ENCODE measurements at places on chromosomes 5 and 9. TPM values are rescaled to one million over a fixed set of nuclear protein-coding genes. Genes with fewer than 3 reads are reported as not detected.

DNA sequence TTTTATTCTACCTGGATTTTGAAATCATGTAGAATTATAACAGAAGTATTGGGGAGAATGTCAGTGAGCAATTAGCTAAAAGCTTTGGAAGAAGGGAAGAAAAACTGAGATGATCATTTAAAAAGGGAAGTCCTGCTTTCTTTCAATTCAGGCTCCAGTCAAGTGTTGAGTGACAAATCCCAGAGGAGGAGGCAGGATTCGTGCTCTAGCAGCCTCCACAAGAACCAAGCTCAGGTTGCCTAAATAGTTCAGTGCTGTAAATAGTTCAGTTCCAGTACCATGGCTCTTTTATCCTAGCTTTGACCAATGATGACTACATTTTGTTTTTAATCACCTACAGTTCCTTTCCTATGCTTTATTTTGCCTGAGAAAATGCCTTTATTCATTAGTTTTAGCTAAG lies 204.9 kb upstream of the NREP start:
- H3K36me3 ChIP-seq = no peaks in the 10 kb centered on the region
- DNase-seq = no peak
- no peak overlapping the region for H3K4me3 ChIP-seq
- H3K4me1 ChIP-seq = no peaks in the 10 kb centered on the region

CNTRL gene
- total RNA-seq = 27.6 TPM

GPR150 gene
- total RNA-seq = not detected

GRCh38 chr5:44292736-44293135 lies 96.5 kb downstream of the FGF10 start:
- peaks cover 6% of the 10 kb centered on the region for H3K4me1 ChIP-seq
- no peak for DNase-seq
- H3K36me3 ChIP-seq = no peaks in the 10 kb centered on the region
- H3K27ac ChIP-seq = no peak overlapping the region
- no peak overlapping the region for H3K4me3 ChIP-seq
- no peaks in the 10 kb centered on the region for H3K27me3 ChIP-seq

DNA sequence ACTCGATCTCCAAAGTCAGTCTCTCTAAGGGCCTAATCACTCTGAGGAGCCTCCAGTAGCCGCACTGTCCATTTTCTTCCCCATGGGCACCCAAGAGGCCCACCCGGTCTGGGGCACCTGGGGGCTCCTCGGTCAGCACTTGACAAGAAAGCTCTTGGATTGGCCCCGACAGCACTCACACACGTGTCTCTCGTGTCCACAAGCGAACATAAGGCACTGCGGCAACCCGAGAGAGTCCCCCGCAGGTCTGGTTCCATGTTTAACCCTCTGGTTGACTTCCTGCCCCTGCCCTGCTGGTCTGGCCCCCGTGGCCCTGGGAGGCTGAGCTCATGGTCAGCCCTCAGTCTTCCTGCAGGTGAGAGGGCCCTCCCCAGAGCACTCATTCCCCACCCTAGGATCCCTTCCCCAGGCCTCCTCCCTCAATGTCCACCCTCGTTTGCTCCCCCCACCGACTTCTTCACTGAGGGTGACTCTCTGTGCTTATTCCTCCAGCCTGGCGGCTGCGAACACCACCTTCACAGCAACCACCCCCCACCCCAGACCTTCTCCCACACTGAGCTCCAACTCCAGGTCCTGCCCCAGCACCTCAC lies 16.3 kb upstream of the LRRC14B start:
- peak overlapping the region; percentile 62 for H3K27ac ChIP-seq
- peaks cover 8% of the 10 kb centered on the region for H3K4me1 ChIP-seq
- H3K4me3 ChIP-seq = no peak overlapping the region
- H3K36me3 ChIP-seq = no peaks in the 10 kb centered on the region
- DNase-seq = no peak
- no peaks in the 10 kb centered on the region for H3K27me3 ChIP-seq

DNA sequence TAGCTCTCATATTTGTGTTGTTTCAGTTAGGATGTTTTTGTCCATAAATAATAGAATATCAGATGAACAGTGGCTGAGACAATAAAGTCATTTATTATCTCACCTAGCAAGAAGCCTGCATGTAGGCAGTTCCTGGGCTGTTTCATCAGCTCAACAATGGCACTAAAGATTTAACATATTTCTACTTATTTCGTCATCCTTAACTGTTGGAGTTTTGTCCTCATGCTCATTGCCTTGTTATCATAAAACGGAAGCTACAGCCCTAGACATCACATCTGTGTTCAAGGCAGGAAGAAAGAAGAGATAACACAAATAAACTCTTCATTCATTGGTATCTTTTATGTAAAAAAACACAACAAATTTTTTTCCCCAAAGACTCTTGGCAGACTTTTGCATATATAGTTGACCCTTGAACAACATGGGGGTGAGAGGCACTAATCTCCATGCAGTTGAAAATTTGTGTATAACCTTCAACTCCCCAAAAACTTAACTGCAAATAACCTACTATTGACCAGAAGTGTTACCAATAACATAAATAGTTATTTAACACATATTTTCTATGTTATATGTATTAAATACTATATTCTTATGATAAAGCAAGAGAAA lies 277.2 kb upstream of the ADRA1B start:
- H3K4me3 ChIP-seq = no peak overlapping the region
- no peaks in the 10 kb centered on the region for H3K36me3 ChIP-seq
- no peak overlapping the region for H3K27ac ChIP-seq
- no peaks in the 10 kb centered on the region for H3K27me3 ChIP-seq
